ENCODE measurements at places on chromosomes 5 and 9. TPM values are rescaled to one million over a fixed set of nuclear protein-coding genes. Genes with fewer than 3 reads are reported as not detected.

DNA sequence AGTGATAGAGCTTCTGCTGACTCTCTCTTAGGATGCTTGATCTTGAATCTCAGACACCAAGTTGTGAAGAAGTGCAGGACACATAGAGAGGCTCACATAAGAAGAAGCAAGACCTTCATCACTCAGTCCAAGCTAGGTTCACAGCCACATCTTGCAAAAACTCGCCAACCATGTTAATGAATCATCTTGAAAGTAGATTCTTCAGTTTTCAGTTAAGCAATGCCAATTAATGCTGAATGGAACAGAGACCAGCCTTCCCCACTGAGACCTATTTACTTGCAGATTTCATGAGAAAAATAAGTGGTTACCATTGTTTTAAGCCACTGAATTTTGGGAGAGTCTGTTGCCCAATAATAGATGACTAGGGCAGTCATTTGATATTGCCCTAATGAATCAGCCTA is 217.7 kb upstream of the EDIL3 start:
- no peak for DNase-seq
- no peak overlapping the region for H3K4me3 ChIP-seq
- no peak overlapping the region for H3K27ac ChIP-seq
- no peaks in the 10 kb centered on the region for H3K36me3 ChIP-seq

DNA sequence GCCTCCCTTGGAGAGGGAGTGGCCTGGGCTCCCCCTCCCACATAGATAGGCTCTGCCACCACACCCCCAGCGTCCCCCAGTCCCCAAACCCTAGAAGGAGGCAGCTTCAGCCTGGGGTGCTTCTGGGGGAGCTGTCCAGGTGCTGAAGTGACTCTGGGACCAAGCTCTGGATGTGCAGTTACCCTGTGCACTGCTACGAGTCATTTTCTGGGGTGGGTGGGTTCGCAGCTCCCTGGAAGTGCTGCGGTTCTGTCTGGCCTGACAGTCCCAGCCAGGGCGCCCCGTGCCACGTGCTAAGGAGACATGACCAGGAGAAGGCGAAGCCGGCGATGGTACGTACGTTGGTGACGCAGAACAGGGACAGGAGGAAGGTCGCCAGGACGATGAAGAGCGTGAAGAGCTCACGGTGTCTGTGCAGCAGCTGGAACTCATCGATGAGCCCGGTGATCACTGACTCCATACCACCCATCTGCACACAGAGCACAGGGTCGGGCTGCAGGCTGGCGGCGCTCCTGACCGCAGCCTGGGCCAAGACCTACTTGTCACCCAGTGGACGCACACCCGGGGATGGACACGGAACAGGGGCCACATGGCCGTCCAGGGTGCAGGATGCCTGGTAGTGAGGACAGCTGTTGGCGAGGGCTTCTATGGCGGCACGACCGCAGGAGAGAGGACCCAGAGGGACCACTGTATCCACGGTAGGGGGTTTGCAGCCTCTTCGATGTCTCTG is 35.7 kb downstream of the SLC6A3 start:
- H3K27me3 ChIP-seq: peaks cover 4% of the 10 kb centered on the region
- H3K4me1 ChIP-seq: no peaks in the 10 kb centered on the region
- no peak for DNase-seq
- H3K36me3 ChIP-seq: no peaks in the 10 kb centered on the region

DNA sequence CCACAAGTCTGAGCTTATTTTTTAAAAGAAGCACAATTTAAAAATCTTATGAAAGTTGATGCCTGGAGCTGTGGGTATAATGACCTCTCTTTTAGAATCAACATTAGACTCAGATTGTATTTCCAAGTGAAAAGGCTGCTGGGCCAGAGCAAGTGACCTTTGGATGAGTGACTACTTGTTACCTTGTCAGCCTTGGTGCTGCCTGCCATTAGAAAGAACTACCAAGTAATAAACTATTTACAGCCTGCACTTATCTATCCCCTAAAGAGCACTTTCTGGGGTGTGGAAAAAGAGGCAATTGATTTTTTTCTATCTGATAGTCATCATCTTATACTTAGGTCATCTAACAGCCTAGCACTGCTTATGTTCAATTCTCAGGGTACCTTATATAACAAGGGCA is 134.9 kb upstream of the FBXL17 start:
- no peak overlapping the region for H3K4me3 ChIP-seq
- H3K36me3 ChIP-seq: no peaks in the 10 kb centered on the region
- no peak for DNase-seq

GRCh38 chr5:140054086-140054689 is 11.1 kb upstream of the NRG2 start:
- no peaks in the 10 kb centered on the region for H3K36me3 ChIP-seq
- no peaks in the 10 kb centered on the region for H3K4me1 ChIP-seq
- no peak overlapping the region for H3K27ac ChIP-seq
- no peak overlapping the region for H3K4me3 ChIP-seq

GRCh38 chr9:6759185-6759977 is 1.6 kb downstream of the KDM4C start:
- peak; percentile 21 for DNase-seq
- H3K4me1 ChIP-seq: no peaks in the 10 kb centered on the region
- H3K27me3 ChIP-seq: no peaks in the 10 kb centered on the region

DNA sequence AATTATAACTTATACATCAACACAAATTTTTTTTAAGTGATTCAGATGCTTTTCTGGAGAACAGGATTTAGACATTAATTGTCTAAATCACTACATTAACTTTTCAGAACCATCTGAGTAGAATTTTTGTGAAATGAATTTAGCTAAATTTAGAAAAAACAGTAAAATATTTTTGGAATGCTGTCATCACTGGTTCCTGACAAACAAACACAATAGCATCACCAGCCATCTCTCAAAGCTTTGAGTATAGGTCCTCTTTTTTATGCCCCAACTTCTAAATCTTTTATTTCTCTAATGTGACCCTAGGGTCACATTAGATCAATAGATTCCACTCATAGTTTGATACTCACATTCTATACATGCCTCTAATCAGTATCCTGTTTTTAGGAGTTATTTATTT is 104.6 kb downstream of the PRR16 start:
- H3K36me3 ChIP-seq: no peaks in the 10 kb centered on the region
- H3K27me3 ChIP-seq: no peaks in the 10 kb centered on the region
- no peak for DNase-seq
- H3K4me3 ChIP-seq: no peak overlapping the region
- no peaks in the 10 kb centered on the region for H3K4me1 ChIP-seq

DNA sequence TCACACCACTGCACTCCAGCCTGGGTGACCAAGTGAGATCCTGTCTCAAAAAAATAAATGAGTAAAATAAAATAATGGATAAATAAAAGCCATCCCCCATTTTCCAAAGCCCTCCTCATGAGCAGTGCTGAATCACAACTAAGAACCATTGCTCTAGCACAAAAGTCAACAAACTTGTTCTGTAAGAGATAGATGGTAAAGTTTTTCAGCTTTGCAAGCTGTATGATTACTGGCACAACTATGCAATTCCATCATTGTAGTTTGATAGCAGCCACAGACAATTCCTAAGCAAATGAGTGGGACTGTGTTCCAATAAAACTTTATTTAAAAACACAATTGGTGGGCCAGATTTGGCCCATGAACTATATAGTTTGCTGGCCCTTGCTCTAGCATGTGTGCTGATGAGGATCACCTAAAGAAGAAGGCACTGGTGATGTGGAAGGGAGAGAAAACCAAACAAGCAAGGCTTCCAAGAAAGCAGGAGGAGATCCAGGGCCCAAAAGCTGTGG is 64.6 kb downstream of the NEURL1B start:
- H3K4me3 ChIP-seq: no peak overlapping the region
- no peaks in the 10 kb centered on the region for H3K4me1 ChIP-seq
- H3K36me3 ChIP-seq: no peaks in the 10 kb centered on the region
- no peak overlapping the region for H3K27ac ChIP-seq
- no peaks in the 10 kb centered on the region for H3K27me3 ChIP-seq
- no peak for DNase-seq

- no peak overlapping the region for H3K27ac ChIP-seq
- no peaks in the 10 kb centered on the region for H3K36me3 ChIP-seq
- no peaks in the 10 kb centered on the region for H3K4me1 ChIP-seq
Observed at GRCh38 chr9:96289392-96289791, 12.6 kb downstream of the HSD17B3 start.

GRCh38 chr5:59466271-59466670 is 427.3 kb downstream of the PDE4D start:
- no peaks in the 10 kb centered on the region for H3K36me3 ChIP-seq
- H3K27ac ChIP-seq: no peak overlapping the region
- no peaks in the 10 kb centered on the region for H3K27me3 ChIP-seq
- no peaks in the 10 kb centered on the region for H3K4me1 ChIP-seq

GRCh38 chr5:129958581-129958980 is 54.3 kb downstream of the CHSY3 start:
- no peak overlapping the region for H3K27ac ChIP-seq
- no peak overlapping the region for H3K4me3 ChIP-seq
- no peak for DNase-seq
- no peaks in the 10 kb centered on the region for H3K4me1 ChIP-seq

GRCh38 chr5:108743319-108743718 is 4.4 kb upstream of the FER start:
- no peaks in the 10 kb centered on the region for H3K27me3 ChIP-seq
- DNase-seq: no peak
- no peak overlapping the region for H3K4me3 ChIP-seq

The PFN3 gene
- total RNA-seq: not detected

The ENTPD8 gene
- total RNA-seq: 1.8 TPM

The TLR4 gene
- total RNA-seq: 9.7 TPM
